Fibroblast of lung (primary cell): ENCODE measurements at places on chromosomes 11 and 22. TPM values are rescaled to one million over a fixed set of nuclear protein-coding genes. Genes with fewer than 3 reads are reported as not detected.
A peak's percentile ranks its signal among the peaks of the same experiment; 100 is the strongest.

Gene OR2AG1
- total RNA-seq: not detected in 2 replicates

Gene ARHGAP8
- total RNA-seq: under 0.01 and 0.17 TPM in 2 replicates

Gene SLC5A1
- total RNA-seq: not detected in 2 replicates

Gene AHNAK
- 396 and 762 TPM in 2 replicates for total RNA-seq

Gene NPAS4
- total RNA-seq: not detected in 2 replicates

Gene APOL4
- 2.0 and 2.1 TPM in 2 replicates for total RNA-seq

Gene ZNF280B
- total RNA-seq: 0.33 and 0.77 TPM in 2 replicates

Gene TESMIN
- 0.26 and 2.0 TPM in 2 replicates for total RNA-seq

Gene GNAZ
- 1.3 and 1.7 TPM in 2 replicates for total RNA-seq

Gene MOV10L1
- 0.83 and 1.0 TPM in 2 replicates for total RNA-seq

Gene UBQLNL
- under 0.01 and 0.17 TPM in 2 replicates for total RNA-seq

Gene MEI1
- total RNA-seq: 0.26 and 0.33 TPM in 2 replicates

Gene IL17REL
- total RNA-seq: under 0.01 TPM in 1 of 2 replicates, not detected in the other

Gene CD81
- total RNA-seq: 289 and 438 TPM in 2 replicates

Gene HEPN1
- total RNA-seq: not detected in 2 replicates

Gene MFRP
- not detected in 2 replicates for total RNA-seq

Gene TH
- 0.17 TPM in 1 of 2 replicates, not detected in the other for total RNA-seq

Gene TMEM225
- total RNA-seq: not detected in 2 replicates

Gene ABTB2
- 2.8 and 5.8 TPM in 2 replicates for total RNA-seq

Gene CASP1
- total RNA-seq: 82.2 and 115 TPM in 2 replicates

Gene MS4A7
- total RNA-seq: 0.26 TPM in 1 of 2 replicates, not detected in the other

Gene LRRC4C
- under 0.01 TPM in 2 replicates for total RNA-seq

GRCh38 chr11:83835423-83835822 is 549.3 kb upstream of the CCDC90B start:
- DNase-seq: peak; percentile 41

DNA sequence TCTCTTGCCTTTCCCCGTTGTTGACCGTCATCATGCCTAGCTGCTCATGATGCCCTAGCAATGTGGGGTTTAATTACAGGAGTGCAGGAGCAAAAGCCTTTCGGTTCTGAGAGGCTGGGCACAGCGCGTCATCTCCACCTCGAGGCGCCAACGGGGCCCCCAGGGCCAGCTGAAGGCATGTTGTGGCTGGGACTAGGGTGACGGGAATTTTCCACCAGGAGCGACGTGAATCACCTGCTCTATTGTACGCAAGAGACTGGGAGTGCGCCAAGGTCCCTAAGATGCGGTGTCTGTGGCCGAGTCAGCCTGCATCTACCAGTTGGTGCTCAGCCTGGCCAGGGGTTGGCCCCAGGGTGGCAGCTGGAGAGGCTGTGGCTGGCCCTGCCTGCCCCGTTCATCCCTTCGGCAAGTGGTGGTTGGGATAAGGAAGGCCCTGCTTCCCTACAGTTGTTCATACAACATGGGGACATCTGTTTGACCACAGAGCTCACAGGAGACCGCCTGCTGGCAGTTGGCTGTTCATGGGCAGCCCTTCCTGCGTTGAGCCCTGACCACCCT is 1175.6 kb downstream of the BRD1 start:
- peak; percentile 27 for DNase-seq

GRCh38 chr22:48779661-48780596 is 1047.7 kb downstream of the BRD1 start:
- DNase-seq: no peak

DNA sequence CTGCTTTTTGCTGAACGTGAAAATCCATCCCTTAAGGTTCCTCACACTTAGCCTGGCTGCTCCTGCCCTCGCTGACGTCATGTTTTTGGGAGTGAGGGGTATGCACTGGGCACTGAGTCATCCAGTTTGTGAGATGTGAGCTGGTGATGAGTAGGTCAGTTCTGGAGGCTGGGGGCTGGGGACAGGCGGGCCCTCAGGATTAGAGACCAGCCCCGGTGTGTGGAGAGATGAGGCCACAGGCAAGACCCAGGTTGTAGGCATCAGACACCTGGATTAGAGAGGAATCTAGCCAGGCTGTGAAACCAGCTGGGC is 9.2 kb downstream of the KCNC1 start:
- peak; percentile 81 for DNase-seq

GRCh38 chr11:59186130-59186594 is 14.2 kb downstream of the DTX4 start:
- no peak for DNase-seq

- no peak for DNase-seq
Observed at GRCh38 chr11:8624698-8625097, 30.7 kb upstream of the STK33 start.

- DNase-seq: peak; percentile 20
Observed at GRCh38 chr11:35632301-35632700, 14.0 kb downstream of the FJX1 start.

DNA sequence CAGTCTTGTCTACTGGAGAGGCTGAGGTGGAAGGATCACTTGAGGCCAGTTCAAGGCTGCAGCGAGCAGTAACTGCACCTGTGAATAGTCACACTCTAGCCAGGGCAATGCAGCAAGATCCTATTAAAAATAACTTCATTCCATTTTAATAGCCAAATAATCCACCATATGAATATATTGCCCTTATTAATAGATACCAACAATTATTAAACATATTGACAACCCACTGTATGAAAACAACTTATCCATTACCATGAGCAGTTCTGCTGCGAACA is 10.4 kb downstream of the GATD1 start:
- no peak for DNase-seq

- no peak for DNase-seq
Observed at GRCh38 chr11:115682888-115683287, 178.7 kb upstream of the CADM1 start.

DNA sequence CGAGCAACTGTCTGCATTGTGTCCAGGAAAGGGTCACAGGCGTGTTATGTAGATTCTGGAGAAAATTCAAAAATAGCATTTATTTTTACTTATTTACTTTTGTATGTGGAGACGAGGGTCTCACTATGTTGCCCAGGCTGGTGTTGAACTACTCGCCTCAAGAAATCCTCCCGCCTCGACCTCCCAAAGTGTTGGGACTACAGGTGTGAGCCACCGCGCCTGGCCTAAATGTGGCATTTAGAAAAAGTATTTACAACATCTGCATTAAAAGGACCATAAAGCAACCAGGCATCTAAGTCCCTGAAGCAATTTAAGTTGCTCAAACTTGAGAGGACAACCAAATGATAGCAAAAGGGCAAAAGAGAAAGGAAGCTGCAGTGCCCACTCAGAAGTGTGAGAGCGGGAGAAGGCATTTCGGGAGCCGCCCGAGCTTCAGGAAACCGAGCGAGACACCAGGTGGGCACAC is 595 bp downstream of the TRIM66 start:
- no peak for DNase-seq

DNA sequence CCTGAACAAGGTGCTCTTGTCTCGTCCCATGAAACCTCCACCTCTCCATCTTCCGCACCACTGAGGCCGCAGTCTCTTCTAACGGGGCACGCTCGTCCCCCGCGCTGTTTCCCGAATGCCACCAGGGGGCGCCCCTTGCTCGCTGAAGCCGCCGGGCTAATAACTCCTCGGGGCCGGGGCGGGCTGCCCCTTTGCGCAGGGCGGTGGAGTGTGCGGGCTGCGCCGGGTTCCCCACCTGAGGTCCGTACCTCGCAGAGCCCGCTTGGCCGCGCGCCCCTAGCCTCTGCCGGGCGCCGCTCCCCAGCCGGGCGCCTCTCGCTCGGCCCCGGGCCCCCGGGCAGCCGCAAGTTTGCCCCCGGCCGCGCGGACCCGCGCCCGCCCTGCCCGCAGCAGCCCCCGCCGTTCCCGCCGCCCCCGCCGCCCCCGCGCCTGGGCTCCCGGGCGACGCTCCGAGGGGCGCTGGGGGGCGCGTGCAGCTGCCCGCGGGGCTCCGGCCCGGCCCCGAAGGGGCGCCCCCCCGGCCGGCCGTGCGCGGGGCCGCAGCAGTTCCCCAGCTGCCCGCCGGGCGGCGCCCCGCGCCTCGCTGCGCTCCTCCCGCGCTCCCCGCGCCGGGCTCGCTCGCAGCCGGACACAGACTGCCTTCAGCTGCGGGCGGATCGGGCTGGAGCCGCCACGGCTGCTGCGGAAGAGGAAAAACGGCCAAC is at the start of gene GRIK4:
Gene GRIK4, plus strand, starts transcription at position 633 of the 704 bp plus-strand sequence. CDS start 148,571 bp downstream, outside the sequence.
- peak; percentile 70 for DNase-seq

DNA sequence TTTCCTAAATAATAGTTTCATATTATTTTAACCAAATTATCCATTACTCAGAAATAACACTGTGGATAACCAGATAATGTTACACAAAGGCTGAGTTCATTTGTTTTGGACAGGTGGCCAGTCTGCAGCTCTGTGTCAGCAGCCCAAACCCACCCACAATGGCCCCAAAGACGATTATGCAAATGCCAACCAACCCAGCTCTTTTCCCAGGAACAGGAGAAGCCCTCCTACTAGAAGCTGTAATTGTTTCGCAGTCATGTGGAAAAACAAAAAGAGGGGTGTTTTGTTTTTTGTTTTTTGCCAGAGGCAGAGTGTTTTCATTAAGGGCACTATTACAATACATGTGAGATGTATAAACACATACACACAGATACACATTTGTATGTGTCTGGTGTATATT is 102.1 kb downstream of the FCHSD2 start:
- DNase-seq: no peak

DNA sequence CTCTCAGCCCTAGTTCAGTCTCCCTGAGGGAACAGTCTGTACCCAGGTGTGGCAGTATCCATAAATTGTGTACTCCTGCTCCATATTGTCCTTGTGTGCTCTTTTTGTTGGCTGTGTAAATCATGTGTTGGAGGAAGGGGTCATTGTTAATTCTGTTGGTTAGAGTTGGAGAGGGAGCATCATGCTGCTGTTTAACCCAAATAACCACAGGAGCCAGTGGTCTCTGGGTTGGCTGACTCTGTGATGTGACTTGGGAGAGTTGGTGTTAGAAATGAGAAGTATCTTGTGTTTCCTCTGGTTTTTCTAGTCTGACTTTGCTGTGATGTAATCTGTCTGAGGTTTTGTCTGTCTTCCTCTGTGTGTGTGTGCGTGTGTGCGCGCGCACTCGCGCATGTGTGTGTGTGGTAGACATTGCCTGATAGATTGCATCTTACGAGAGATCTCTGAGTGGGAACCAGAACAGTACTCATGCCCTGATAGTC is 30.5 kb downstream of the CTNND1 start:
- DNase-seq: peak; percentile 72

GRCh38 chr11:118434123-118434552 is 2.2 kb upstream of the KMT2A start:
- peak; percentile 60 for DNase-seq

DNA sequence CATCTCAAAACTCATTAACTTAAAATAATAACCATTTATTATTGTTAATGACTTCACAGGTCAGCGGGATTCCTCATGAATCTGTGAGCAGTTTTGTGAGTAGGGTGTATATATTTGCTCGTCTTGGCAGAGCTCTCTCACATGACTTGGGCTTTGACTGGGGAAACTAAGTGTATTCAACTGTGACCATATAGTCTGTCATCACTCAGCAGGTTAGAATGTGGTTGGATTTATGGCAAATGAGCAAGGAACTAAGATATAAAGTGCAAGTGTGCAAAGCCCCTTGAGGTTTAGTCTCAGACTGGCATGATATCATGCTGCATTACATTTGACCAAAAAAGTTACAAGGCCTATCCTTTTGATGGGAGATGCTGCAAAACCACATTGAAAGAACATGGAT is 254.8 kb downstream of the CNTN5 start:
- no peak for DNase-seq

DNA sequence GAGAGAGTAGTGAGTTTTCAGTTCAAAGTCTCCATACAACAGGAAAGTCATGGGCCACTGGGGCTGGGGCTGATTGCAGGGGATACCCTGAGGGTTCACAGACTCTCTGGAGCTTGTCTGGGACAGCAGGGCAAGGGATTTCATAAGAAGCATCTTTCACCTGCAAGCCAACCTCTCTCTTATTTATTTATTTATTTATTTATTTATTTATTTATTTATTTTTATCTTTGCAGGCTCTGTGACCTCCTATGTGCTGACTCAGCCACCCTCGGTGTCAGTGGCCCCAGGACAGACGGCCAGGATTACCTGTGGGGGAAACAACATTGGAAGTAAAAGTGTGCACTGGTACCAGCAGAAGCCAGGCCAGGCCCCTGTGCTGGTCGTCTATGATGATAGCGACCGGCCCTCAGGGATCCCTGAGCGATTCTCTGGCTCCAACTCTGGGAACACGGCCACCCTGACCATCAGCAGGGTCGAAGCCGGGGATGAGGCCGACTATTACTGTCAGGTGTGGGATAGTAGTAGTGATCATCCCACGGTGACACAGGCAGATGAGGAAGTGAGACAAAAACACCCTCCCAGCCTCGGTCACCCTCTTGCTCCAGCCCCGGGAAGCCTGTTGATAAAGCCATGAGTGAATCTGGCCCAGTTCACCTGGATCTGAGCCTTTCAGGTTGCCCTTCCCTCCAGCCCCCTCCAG is 68.4 kb downstream of the GGTLC2 start:
- no peak for DNase-seq

GRCh38 chr22:27776650-27776958 is 25.0 kb downstream of the MN1 start:
- DNase-seq: peak; percentile 70

- peak; percentile 70 for DNase-seq
Observed at GRCh38 chr11:19660076-19660475, 52.6 kb upstream of the NAV2 start.

- no peak for DNase-seq
Observed at GRCh38 chr11:119942583-119943297, 195.2 kb downstream of the TRIM29 start.

DNA sequence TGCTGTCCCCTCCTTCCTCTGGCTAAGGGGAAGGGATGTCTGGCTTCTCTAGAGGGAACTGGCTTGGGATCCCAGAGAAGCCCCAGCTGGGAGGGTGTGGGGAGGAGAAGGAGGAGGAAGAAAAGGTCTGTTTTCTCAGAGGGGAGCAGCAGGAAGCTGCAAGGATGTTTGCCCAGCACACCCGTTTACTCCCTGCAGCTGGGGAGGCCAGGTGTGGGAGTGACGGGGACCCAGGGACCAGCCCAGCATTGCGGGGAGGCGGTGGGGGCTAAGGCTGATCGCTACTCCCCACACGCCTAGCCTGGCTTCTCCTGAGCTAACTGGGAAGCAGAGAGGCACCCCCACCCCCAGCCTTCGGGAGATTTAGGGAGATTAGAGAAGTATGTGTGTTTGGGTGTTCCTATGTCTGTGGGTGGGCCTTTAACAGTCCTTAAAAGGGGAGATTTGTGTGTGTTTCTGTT is 3.9 kb downstream of the CREB3L1 start:
- peak; percentile 56 for DNase-seq

DNA sequence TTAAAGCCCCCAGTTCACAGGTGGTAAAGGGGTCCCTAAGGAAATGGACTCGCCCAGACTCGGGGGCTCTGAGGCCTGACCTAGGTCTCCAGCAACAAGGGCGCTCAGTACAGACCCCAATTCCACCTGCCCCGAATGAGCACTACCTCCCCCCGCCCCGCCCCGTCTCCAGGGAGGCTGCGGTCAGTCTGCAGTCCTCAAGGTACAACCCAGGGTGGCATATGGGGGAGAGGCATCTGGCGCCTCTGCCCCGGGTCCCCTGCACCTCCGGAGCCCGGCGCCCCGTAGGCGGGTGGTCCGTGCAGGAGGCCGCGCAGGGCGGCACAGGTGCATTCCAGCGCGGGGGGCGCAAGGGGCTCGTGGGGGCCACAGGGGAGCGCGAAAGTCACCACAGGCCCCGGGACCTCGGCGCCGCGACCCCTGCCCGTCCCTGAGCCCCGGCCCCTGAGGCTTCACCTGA is 361 bp downstream of the CTSD start:
- DNase-seq: no peak
